ENCODE measurements at places on chromosomes 6 and 20.

GRCh38 chr6:49531774-49532569 lies 18.5 kb upstream of the C6orf141 start:
- DNase-seq = peak; percentile 49

GRCh38 chr6:118356686-118357085 lies 191.4 kb upstream of the PLN start:
- DNase-seq = no peak

DNA sequence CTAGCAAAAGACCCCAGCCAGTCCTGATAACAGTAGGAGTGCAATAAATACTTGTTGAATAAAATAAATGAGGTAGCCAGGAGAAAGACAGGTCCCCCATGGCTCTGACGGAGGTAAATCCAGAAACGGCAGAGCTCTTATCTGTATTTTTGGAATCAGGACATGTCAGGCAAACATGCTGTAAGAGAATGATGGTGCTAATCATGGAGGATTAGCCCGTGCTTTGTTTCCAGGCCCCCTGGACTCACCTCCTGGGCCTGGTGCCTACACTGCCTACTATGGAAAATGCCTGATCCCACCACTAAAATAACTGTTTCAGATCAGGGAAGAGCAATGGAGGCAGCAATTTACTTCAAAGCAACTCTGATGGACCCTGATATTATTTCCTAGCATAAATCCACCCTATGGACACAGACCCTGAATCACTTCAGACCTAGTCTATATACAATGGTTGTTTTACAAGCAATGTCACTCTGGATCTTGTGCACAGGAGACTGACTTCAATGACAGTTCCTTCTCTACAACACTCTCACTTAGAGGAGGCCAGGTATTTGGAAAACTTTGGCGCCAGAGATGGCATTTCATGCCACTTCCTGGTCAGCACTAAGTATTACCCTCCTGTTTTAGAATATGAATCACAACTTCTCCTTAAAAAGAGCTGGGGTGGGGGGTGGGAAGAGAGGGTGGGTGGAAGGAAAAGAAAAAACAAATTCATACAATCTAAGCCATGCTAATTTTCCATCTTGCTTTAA lies 6.4 kb downstream of the MRPL14 start:
- no peak for DNase-seq

- no peak for DNase-seq
Measured at GRCh38 chr20:39429726-39430125, 467.6 kb downstream of the DHX35 start.

- no peak for DNase-seq
Measured at GRCh38 chr6:148530394-148530953, 187.8 kb downstream of the SASH1 start.

DNA sequence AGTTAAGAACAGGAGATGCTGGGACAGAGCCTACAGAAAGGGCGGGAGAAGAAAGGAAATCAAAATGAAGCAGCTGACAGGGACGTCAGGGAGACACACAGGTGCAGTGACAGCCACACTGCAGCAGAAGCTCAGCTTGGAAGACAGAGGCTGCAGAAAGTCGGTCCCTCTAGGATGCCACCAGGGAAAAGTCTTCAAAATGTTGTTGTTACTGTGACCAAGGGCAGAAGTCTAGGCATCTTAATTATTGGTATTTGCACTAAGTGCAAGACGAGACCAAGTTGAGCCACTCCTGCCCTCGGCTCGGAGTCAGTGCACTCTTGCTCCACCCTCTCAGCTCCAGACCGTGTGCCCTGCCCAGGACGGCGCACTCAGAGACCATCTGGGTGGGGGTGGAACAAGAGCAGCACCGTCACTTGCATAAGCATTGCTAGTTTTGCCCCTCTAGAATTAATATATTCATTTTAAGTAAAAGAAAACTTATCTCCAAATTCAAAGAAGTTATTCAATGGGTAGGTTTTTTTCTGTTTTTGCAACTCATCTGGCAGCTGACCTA lies 2.6 kb downstream of the PRR18 start:
- DNase-seq = no peak

GRCh38 chr20:1623501-1624205 lies 3.8 kb upstream of the SIRPB1 start:
- DNase-seq = no peak

DNA sequence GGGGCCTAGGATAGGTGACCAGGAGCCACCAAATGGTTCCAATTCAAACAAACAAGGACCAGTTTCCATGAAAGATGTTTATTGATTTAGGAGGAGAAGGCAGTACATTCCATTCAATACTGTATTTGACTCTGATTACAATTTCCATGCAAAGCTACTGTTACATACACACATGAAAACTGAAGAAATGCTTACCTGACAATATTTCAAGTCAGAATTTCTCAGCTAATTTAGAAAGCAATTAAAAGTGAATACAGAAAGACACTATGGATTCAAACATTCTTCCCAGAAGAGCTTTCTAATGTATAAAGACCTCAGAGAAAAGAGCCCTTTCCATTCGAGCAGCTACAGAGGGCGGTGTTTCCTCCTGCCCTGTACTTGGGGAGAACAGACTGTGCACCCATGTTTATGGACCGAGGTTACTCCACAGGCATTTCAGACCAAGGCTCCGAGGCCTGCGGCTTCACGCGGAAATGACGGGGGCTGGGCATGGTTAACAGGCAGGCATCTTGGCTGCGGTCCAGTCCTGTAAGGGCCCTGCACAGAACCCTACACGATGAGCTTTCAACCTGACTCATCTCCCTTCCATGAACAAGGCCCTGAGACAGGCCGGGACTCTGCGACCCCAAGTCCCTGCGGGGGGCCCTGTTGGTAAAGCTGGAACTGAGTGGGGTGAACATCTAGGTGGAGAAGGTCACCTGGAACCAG lies 25.7 kb upstream of the TCFL5 start:
- DNase-seq = no peak

DNA sequence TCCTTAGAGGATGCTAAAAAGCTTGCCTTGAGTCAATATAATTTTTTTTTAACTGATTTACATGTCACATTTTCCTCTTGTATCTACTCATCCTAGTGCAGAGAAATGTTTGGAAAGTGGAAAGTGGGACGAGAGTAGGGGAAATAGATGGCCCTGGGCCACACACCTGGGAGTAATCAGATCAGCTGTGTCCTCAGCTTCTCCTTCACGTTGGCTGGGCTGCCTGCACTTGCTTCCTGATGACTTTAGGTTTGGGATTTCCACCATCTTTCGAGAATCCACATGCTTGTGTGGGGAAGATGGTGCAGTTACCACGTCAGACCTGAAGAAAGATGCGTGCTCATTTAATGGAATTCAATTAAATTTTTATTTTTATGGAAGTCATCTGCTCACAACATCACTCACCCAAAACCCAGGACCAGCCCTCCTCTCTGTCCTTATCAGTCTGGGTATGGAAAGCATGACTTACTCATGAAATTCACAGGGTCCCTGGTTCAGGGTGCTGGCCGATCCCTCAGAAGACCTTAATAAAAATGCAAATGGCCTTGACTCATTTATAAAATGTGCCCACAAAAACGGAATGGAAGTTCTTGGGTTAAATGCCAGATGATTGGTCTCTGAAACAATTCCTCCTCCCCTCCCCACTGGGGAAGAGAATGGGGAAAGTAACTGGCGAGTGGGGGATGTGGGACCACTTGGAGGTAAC lies 74.5 kb upstream of the TIAM2 start:
- no peak for DNase-seq

DNA sequence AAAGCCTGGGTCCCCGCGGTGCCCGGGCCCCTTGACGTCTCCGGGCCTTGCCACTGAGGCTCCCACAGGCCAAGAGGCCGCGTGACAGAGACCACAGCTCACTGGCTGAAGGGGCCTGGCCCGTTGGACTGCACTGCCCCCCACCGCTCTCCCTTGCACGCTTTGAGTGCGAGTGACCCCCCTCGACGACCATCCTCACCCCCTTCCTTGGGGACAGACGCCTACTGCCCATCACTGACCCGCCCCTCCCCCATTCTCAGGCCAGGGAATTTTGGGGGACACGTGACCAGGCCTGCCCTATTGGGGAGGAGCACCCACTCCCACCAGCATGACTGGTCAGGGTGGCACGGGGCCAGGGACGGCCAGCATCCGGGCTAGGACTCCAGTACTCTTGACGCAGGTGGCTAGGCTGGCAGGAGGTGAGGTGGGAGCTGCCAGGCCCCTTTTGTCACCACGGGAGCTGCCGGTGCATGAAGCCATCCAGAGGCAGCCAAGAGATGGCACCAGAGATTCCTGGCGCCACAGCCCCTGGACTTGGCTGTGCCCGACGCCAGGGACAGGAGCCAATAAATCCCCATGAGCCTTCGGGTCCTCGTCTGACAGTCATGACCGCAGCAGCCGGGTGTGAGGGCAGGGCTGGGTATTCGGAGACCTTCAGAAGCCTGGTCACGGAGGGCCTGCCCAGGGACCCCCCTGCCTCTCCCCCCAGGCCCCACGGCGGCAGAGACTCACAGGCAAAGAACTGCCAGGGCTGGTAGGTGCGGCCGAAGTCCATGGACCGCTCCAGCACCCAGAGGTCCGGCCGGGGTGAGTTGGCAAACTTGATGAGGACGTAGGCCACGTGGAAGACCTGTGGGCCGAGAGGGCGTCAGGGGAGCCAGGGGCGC lies 14.5 kb downstream of the LAMA5 start:
- DNase-seq = no peak

DNA sequence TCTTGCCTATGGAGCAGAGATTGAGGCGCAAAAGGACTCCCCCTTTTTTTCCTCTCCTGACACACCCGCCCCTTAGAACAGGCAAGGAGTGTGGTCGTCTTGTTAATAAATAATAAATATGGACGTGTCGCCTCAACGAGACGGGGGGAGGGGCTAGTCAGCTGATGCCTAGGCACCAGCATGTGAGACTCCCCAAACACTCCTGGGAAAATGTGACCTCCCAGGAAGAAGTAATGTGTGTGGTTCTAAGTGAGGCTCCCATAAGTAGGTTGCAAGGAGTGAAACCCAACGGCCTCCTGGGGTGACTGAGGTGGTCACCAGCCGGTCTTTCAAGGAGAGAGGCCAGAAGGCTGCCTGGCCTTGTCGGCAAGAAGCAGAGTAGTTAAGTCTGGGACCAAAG lies 1.1 kb upstream of the FAXC start:
- DNase-seq = no peak

DNA sequence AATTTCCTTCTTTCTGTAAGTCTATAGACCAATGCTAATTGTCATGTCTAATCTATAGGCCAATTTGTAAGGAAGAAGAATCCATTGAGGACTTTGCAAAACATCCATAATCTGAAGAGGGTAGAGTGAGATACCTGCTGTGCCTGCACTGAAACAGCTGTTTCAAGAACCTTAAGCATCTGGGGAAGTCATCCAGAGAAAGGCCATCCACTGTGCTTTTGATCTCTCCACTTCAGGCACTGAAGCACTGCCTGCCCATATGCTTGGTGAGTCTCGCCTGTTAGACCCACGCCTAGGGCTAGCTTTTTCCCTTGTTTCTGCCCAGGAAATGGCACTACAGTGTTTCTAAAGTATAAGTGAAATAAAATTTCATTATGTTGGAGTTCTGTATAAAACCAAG lies 921.8 kb upstream of the EPHA7 start:
- no peak for DNase-seq

- no peak for DNase-seq
Measured at GRCh38 chr6:51913265-51913664, 174.1 kb downstream of the PKHD1 start.

DNA sequence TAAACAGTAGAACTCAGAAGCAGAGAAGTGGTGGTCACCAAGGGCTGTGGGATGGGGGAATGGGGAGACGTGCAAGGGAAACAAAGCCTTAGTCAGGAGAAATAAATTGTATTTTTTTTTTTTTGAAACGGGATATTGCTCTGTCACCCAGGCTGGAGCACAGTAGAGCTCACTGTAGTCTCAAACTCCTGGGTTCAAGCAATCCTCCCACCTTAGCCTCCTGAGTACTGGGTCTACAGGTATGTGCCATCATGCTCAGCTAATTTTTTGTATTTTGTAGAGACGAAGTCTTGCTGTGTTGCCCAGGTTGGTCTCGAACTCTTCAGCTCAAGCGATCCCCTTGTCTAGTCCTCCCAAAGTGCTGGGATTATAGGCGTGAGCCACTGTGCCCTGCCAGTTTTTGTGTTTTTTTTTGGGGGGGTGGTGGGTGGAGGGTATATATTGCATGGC lies 3.4 kb downstream of the HSPA1B start:
- DNase-seq = no peak

DNA sequence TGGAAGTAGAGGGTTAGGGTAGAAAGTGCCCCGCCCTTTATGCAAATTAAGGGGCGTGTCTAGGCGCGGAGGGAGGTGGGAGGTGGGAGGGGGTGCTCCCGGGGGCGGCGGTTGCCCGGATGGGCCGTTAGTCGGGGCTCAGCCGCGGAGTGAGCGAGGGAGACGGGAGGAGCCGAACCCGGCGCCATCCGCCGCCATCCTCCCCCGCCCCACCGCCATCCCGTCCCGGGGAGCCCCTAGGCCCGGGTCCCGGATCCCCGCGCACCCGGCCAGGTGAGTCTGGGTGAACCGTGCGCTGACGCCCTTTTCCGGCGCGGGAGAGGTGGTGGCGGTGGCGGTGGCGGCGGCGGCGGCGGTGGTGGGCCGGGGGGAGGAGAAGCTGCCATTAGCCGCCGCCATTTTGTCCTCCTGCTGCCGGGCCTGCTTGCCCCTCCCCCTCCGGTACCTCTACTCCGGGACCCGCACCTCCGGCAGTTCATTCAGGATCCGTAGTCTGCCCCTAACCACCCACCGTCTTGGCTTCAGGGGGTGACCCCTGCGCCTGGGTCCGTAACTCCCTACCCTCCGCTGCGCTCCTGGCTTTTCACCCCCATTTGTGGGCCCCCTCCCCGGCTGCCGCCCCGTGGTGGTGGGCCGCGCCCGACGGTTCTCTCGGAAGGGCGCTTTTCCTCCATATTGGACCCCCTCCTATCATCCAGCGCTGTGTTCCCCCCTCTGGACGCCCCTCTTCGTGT lies at the start of gene PRRC2A:
TSS of gene PRRC2A (plus strand) at position 130 of the 734 bp plus-strand sequence. CDS start 2,075 bp downstream, outside the sequence.
- DNase-seq = peak; percentile 76

- DNase-seq = peak; percentile 48
Measured at GRCh38 chr20:51766994-51767866, 960 bp downstream of the ATP9A start.

GRCh38 chr6:136723780-136724179 lies 68.5 kb downstream of the MAP3K5 start:
- peak; percentile 34 for DNase-seq

DNA sequence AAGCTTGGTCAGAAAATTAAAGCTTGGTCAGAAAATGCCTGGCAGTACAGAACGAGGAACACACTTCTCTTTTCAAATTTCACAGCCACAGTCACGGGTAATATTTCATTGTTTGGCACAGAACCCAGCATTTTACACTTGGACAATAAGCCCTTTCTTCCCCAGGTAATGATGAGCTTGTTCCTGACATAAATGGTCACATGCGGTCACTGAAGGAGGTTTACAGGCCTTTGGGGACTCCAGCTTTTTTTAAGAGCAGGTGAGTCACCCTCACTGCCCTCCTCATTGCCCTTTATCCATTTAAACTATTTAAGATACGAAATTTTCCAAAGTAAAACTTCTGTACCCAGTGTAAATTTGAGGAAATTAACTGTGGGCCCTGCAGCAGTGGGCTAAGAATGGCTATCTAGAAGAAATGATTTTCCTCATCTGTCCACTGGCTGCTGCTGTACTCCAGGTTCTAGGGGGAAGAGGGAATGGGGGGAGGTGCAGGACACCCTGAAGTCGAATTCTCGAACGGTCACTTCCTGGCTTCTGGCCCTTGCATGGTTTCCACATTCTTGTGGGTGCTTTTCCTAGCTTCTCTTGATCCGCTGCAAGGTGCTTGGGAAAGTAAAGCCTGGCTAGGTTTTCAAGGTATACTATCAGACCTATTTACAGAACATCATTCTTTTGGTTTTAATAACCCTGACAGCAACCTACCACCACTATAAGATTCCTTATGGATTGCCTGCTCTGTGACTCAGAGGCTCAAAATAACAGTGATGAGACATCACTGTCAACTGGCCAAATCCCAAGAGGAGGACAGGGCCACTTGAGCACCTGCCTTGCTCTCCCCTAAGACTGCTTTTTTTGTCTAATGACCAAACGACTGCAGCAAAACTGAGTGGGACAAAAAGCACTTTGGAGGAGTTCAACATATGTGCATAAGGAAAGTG lies 75.8 kb downstream of the PREP start:
- no peak for DNase-seq
